CD4-positive, alpha-beta T cell treated with Interleukin-4 for 4 hours (primary cell): ENCODE measurements at places on chromosomes 3 and 15.

- peak; percentile 53 for DNase-seq
Measured at GRCh38 chr3:129827765-129828164, 65.7 kb downstream of the TMCC1 start.

DNA sequence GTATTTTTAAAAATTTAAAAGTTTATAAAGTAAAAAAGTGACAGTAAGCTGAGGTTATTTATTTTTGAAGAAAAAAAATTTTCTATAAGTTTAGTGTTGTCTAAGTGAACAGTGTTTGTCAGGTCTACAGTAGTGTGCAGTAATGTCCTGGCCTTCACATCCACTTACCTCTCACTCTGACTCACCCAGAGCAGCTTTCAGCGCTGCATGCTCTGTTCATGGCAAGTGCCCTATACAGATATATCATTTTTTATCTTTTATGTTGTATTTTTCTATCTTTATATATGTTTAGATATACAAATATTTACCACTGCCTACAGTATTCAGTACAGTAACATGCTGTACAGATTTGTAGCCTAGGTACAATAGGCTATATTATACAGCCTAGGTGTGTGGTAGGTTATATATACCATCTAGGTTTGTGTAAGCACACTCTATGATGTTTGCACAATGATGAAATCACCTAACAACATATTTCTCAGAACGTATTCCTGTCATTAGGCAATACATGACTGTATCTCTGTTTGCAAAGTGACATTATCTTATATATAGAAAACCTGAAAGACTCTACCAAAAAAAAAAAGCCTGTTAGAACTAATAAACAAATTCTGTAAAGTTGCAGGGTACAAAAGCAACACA, 75.9 kb upstream of the TMC3 start:
- no peak for DNase-seq

- DNase-seq, result no peak
Measured at GRCh38 chr3:155664925-155665695, 79.8 kb downstream of the PLCH1 start.

- DNase-seq, result no peak
Measured at GRCh38 chr15:47780971-47781370, 63.7 kb downstream of the SEMA6D start.

- DNase-seq, result no peak
Measured at GRCh38 chr3:77652624-77653023, 612.7 kb downstream of the ROBO2 start.

GRCh38 chr15:71440489-71441110, 325.3 kb downstream of the THSD4 start:
- peak; percentile 33 for DNase-seq

DNA sequence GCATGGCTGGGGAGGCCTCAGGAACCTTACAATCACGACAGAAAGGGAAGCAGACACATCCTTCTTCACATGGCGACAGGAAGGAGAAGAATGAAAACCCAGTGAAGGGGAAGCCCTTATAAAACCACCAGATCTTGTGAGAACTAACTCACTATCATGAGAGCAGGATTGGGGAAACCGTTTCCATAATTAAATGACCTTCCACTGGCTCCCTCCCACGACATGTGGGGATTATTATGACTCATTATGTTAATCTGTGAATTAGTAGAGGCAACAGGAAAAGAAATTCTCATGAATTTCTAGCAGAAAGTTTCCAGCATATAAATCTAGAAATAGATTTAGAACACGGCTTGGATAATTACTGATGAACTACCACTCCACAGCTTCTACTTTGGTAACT, 937.3 kb downstream of the ROBO1 start:
- DNase-seq, result no peak

DNA sequence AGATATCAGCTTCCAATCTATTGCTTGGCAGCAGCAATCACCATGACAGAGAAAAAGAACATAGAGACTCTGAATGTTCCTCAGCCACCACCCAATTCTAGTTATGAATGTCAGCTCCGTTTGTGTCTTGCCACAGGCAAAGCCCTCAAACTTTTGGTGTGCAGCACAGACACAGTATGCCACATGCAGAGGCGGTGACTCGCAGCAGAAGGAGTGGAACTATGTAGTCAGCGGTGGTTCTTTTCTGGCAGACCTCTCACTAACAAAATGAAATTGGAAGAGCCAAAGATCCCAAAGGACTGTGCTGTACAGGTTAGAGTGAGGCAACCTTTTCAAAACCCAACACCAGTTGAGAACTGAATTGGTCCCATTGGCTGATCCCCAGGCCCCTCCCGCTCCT, 220.9 kb downstream of the SLC9A9 start:
- DNase-seq, result no peak

- DNase-seq, result no peak
Measured at GRCh38 chr15:85496551-85497171, 116.3 kb downstream of the AKAP13 start.

GRCh38 chr3:81308306-81308705, 453.1 kb downstream of the GBE1 start:
- DNase-seq, result no peak

GRCh38 chr3:126419151-126419703, 24.5 kb downstream of the CFAP100 start:
- no peak for DNase-seq

- no peak for DNase-seq
Measured at GRCh38 chr15:35540885-35541284, 5.1 kb downstream of the DPH6 start.

- DNase-seq, result no peak
Measured at GRCh38 chr15:77852241-77853007, 219.7 kb upstream of the LINGO1 start.

- no peak for DNase-seq
Measured at GRCh38 chr3:136251511-136251910, 1.4 kb downstream of the PCCB start.

DNA sequence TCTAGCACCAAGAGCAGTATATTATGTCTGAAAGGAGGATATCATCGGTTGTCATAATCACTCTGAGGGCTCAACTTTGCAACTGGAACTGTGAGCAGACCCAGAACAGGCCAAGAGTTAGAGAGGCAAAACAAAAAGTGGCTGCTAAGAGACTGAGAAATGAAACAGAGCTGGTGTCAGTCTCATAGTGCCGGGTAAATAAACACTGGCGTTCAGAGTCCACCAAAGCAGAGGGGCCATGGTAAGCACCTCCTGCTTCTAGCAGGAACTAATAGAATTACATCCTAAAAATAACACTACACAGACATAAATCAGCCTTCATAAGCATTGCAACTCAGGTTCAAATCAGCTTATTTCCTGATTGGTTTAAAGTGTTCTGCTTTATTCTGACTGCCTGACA, 10.3 kb upstream of the IL12A start:
- no peak for DNase-seq

- DNase-seq, result peak; percentile 28
Measured at GRCh38 chr15:90001062-90001682, at the start of gene ZNF710. ZNF710 (plus strand) TSS chr15:90001324; CDS start chr15:90067138, 65,814 bp downstream.

DNA sequence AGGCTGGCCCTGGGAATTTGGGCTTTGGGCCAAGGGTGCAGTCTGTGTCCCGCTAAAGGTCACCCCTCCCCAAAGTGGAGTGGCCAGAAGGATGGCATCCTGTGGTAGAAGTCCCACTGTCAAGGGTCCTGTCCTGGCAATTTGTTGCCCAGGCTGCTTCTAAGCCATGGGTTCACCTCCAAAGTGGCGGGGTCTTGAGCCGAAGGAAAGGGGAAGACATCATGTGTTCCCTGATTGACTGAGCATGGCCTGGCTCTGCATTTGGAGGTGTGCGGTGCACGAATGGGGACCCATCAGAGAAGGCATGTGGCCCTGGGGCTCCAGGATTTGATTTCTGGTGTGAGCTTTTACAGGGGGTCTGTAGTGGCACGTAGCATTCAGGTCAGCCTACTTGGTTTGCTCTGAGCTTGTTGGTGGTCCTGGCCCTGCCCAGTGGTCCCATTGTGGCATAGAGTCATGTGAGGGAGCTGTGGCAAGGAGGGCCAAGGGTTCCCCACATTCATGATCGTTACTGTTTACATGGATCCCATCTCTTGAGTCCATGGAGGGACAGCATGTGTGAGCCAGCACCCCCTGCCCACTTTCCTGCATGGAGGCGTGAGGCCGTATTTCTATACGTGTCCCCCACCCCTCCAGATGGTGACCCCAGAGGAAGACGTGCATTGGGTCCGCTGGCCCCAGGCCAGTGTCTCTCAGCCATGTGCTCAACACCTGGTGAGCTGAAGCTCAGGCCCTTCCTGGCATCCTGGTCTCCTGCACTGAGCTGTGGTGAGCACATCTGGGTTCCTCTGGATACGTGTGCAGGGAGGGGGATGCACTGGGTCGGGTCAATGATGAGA, 225.1 kb downstream of the SNRPN start:
- no peak for DNase-seq

DNA sequence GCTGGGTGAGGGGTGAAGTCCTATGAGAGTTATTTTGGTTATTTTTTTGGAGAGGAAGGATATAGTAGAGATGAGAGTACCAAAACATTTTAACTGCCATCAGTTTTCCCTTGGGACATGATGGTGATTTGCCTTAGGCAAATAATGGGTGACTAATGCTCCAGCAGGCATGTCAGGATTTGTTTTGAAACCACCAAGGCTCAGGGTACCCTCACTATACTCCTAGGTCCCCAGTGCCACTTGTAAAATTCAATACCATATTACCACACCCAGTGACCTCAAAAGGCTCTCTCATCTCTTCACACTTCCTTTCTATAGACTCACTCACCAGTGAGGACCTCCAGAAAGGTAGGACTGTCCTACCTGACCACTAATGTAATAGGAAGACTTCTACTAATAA, 83.6 kb downstream of the WDR72 start:
- no peak for DNase-seq
